ENCODE measurements at places on chromosomes 13 and 19.
A peak's percentile ranks its signal among the peaks of the same experiment; 100 is the strongest.

GRCh38 chr13:76466043-76466442 lies 420.2 kb downstream of the KCTD12 start:
- no peak for DNase-seq

DNA sequence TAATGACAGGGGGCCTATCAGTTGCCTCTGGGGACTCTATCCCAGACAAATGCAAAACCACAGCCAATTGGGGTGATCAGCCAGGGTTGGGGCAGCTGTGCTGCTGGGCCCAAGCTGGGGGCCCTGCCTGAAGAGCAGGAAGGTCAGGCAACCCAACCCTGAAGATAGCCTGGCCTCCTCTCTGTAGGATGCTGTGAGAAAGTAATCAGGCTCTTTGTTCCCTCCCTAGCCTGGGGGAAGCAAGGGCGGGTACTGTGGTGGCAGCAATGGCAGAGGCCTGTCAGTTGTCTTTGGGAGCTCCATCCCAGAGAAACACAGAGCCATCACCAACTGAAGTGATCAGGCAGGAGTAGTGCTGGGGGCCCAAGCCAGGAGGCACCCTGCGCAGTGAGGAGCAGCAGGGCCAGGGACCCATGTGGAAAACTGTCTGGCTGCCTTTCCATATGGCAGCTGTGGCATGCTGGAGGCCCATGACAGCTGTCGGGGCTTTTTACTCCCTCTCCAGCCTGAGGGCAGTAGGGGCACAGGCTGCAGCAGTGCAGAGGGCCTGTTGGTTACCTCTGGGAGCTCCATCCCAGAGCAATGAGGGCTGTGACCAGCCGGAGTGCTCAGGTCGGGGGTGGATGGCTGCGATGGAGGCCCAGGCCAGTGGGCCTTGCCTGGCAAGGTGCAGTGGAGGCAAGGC lies 73.6 kb upstream of the ATP12A start:
- DNase-seq = no peak

GRCh38 chr13:77752512-77753069 lies 55.1 kb downstream of the SLAIN1 start:
- no peak for DNase-seq

- DNase-seq = peak; percentile 16
Measured at GRCh38 chr19:9857920-9858746, 23.0 kb downstream of the PIN1 start.

GRCh38 chr13:34772881-34773280 lies 169.2 kb upstream of the NBEA start:
- DNase-seq = no peak

DNA sequence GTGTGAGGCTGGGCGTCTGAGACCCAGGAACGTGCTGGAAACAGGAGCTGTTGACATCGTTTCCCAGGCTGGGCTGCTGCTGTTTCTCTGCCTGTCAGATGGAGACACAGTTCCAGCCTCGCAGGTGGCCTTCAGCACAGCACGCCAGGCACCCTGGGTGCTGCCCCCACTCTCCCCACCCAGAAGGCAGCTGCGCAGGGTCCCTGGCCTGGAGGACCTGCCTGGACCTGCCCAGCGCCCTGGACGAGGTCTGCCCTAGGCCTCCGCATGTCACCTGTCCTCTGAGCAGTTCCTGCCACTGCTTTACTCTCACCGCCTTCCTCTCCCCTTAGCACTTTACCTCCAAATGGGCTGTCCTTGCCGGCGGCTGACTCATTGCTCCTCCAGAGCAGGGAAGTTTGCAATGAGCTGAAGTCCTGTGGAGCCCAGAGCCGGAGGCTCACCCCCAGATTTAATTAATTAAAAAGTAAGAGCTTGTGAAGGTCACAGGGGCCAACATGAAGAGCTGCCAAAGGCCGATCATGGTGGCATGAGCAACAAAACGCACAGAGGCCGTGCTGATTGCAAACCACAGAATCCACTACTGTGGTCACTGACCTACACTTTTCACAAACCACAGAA lies 32.2 kb downstream of the C13orf46 start:
- DNase-seq = no peak

GRCh38 chr13:27971236-27971645 lies 2.1 kb upstream of the CDX2 start:
- no peak for DNase-seq

- DNase-seq = no peak
Measured at GRCh38 chr19:39906283-39906682, 28.2 kb downstream of the FCGBP start.

- no peak for DNase-seq
Measured at GRCh38 chr19:39046037-39046821, 13.9 kb upstream of the FBXO27 start.

DNA sequence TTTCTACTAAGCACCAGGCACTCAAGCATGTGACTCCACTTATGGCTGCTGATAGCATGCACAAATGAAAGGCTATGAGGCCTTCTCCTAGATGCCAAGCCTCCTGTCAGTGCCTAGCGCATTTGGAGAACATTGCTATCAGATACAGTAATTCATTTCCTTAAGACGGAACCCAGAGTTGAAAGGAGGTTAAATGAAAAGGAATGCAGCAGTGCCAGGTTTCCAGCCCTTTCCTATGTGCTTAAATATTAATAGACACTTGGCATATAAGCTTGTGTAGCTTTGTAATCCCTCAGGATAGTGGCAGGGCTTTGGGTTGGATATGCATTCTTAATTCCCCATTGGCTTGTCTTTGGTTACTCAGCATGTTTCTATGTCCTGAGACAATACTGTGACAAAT lies 140.1 kb upstream of the FRY start:
- DNase-seq = no peak

GRCh38 chr19:33175886-33176669 lies 18.1 kb upstream of the LRP3 start:
- no peak for DNase-seq

- DNase-seq = peak; percentile 44
Measured at GRCh38 chr13:110455941-110456340, 105.6 kb downstream of the RAB20 start.

- DNase-seq = no peak
Measured at GRCh38 chr19:38654628-38655055, 7.2 kb downstream of the ACTN4 start.

DNA sequence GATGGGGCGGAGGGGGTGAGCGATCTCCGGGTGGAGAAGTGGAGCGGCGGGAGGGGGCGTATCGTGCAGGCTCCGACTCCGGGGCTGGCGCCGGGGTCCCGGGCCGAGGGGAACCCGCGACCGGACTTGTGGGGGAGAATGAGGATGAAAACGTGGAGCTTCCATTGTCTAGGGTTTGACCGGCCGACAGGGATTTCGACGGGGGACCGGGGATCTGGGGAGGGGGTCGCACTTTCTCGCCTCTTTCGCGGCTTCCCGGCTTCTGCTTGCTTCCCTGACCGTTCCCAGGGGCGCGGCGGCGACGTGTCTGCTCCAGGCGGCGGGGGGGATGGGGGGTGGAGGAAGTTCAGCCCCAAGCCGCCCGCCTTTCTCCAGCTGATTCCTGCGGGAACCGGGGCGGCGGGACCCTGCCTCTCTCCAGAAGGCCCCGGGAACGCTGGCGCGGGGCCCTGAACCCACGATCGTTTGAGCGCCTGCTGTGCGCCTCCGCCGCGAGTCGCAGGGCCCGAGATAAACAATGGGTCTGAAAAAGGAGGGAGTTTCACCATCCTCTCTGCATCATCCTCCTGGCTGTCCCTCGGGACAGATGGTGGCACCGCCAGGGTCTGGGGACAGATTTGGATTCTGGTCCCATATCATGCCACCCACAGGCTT lies 790 bp downstream of the TPM4 start:
- no peak for DNase-seq

DNA sequence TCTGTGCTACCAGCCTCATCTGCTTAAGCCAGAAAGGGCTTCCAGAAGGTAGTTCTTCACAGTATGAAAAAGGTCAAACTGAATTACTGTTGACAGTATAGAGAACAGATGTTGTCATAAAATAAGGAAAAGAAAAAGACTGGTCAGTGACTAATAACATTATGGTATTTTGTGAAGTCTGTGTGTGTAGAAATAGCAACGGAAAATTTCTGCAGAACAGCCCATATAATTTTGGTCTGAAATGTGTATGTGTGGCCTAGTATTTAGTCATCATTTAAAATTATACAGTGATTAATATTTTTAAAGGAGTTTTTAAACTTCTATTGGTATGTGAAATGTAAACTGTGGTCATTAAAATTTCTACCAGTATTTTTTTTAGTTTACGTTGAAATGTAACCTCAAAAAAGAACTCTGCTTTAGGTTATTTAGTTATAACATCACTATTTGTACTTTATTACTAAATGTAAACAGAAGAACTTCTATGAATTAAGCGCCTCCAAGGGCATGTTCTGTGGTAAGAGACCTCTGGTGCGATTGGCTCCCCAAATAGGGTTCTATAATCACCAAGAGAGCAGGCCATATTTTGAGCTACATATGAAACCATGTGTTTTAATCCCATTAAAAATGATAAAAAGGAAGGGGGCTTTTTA lies 3.3 kb upstream of the GPR183 start:
- no peak for DNase-seq

- DNase-seq = no peak
Measured at GRCh38 chr13:43567608-43568007, 219.2 kb downstream of the ENOX1 start.

DNA sequence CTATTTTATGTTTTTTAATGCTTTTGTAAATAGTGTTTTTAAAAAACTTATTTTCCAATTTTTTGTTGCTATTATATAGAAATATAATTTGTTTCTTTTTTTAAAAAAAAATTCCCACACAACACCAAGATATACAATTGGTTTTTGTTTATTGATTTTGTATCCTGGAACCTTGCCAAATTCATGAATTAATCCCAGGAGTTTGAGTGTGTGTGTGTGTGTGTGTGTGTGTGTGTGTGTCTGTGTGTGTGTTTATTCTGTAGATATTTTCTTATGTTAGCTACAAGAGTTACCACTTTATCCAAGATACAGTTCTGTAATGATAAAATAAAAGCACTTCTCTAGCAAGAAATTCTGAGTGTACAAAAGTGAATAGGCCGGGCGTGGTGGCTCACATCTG lies 7.6 kb downstream of the TPRX1 start:
- no peak for DNase-seq

GRCh38 chr19:13764101-13764807 lies at the start of gene MRI1:
MRI1 (plus strand) TSS chr19:13764522; CDS start chr19:13764589, 67 bp downstream.
- peak; percentile 42 for DNase-seq
